Activated T-cell treated with anti-CD3 and anti-CD28 coated beads, Interleukin-2, amount 50 U/mL, for 1 hour (primary cell): ENCODE measurements at places on chromosomes 2 and 18.

DNA sequence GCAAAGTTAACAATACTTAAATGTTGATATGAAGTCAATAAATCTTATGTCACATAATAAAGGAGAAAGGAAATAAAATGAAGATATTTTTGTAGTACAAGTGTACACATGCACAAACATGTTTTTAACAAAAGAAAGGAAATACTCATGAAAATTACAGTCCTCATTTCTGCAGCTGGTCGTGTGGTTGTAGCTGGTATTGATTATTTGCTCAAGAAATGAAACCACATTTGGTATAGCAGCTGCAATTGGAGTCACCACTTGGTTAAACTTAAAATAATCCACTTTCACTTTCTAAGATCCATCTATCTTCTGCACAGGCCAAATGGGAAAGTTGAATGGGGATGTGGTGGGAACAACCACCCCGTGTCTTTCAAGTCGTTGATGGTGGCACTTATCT, 580.5 kb upstream of the NRXN1 start:
- DNase-seq = no peak

- no peak for DNase-seq
Observed at GRCh38 chr2:16326711-16327300, 338.8 kb downstream of the CYRIA start.

GRCh38 chr2:32691678-32692077, 63.8 kb downstream of the TTC27 start:
- DNase-seq = no peak

DNA sequence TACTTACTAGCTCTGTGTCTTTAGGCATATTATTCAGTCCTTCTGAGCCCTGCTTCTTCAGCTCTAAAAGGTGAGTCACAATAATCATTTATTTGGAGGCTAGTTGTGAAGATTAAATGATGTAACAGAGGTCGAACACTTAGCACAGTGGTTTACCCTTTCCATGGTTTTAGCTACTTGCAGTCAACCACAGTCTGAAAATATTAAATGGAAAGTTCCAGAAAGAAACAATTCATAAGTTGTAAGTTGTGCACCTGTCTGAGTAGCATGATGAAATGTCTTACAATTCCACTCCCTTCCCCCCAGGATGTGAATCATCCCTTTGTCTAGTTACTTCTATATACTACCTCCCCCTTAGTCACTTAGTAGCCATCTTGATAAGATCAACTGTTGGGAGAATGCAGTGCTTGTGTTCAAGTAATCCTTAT, 217.6 kb upstream of the THUMPD2 start:
- DNase-seq = no peak

- DNase-seq = no peak
Observed at GRCh38 chr2:46821600-46821999, 94.0 kb downstream of the MCFD2 start.

GRCh38 chr18:24095976-24096375, 42.9 kb upstream of the CABYR start:
- DNase-seq = no peak

- no peak for DNase-seq
Observed at GRCh38 chr18:47397671-47398319, 146.3 kb upstream of the SKOR2 start.

DNA sequence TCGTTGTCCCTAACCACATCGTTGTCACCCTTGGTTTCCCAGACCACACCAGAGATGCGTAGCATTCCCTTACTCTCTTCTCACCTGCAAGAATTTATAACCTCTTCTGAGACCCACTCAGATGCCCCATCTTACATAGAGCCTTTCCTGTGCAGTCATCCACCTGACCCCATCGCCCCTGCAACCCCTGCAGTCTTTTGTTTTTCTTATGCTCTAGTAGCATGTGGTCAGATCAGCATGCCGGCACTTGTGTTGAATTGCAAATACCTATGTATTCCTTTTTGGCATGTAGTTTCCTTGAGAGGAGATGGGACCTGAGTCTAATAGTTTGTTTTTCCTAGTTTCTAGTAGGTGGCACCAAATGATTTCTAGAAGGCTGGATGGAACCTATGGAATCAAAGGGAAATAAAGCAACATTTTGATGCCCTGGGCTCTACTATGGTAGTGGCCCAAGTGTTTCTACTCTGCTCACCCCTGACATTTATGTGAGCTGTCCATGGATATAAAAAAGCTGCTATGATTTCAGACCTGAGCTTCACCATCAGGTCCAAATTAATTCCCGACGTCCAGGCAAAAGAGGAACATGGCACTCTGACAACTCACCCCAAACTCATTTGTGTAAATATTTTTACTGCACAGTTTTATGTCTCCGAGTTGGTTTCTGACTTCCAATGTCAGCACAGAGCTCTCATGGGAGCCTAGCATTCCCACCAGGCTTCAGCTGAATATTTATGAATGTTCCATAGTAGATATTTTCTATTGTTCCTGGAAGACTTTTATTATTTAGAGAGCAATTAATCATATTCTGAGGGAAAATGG, 143.6 kb downstream of the RNF144A start:
- DNase-seq = no peak

DNA sequence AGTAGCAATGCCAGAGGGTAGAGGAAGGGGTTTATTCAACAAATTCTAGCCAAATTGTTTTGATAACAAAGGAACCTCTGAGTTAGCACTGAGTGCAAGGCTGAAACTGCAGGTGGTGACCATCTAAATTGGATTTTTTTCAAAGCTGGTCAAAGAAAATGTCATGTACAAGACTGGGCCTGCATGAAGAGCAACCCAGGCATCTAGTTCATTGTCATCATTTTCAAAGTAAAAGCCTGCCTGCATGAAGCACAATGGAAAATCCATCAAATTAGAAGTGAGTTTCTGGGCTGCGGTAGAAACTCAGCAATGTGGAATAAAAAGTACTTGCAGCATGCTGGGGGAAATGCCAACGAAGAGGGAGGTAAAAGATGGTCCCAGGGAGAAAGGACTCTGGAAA, 80.8 kb upstream of the PPP1CB start:
- DNase-seq = no peak

DNA sequence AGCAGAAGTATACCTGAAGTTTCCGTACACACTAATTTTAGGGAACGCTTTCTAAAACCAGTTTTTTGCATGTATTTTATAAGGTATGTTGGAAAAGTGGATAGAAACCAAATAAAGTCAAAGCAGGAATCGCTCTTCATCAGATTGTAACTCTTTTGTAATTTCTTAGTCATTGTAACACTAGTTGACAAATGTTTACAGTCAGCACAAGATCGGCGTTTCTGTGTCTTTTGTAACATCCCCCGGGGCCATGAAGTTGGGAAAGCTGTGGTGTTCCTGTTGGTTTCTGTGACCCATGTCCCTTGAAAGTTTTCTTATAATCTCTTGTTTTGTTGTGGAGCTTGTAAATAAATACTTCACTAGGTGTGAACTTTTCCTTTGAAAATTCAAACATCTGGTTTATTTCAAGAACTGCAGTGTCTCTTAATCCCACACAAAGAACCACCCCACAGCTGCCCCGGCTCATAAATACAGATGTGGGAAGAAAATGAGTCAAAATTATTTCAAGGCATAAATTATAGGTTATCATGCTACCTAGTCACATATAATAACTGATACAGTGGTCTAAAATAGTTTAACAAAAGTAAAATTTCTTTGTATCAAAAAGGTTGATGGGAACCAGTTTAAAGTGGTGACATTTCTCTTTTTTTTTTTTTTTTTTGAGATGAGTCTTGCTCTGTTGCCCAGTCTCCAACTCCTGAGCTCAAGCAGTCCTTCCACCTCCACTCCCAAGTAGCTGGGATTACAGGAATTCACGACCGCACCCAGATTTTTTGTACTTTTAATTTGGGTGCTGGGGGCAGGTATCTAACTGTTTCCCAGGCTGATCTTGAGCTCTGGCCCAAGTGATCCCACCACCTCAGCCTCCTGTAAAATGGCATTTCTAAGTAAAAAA, 751 bp upstream of the NMI start:
- peak; percentile 21 for DNase-seq

DNA sequence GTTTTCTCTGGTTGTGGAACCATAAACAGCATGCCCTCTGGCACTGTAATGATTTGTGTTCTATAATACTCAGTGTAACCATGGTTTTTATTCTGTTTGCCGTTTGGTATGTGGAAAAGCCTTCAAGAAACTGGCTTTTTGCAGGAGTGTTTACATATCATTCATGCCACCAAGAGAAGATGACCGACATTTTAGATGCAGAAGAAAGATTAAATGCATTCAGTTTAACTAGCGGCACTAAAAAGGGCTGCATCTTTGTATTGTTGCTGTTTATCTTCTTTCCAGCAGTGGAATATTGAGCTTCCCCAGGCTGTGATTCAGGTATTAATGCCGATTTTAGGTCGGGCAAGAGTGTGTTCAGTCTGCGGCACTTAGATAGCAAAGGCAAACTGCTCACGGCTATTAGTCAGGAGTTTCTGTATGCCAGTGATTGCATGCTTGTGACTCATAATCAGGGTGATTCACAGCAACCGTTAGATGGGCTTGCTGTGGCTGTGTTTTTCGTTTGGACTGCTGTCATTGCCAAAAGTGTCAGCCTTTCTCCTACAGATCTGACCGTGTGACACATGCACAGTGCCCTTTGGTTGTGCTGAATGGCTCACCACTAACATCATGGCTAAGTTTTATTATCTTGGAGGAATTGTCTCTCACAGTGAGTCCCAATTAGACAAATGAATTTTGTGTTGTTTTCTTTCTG, 479.7 kb downstream of the PARD3B start:
- DNase-seq = no peak

DNA sequence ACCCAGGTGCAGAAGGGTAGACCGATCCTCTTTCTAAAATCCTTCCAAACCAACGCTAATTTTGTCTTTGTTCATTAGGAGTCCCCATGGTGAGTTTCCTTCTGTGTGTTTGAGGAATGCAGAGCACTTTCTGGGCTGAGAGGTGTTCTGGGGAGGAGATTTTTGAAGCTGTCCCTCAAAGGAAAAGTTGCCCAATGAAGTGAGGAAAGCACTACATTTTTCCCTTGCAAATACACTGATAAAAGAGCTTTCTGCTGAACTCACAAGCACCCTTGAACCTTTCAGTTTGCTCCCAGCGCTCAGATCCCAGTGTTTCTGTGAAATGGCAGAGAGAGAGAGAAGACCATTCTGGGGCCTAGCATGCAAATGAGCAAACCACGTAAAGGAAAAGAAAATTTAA, 299.6 kb upstream of the FANCL start:
- no peak for DNase-seq

- no peak for DNase-seq
Observed at GRCh38 chr18:78896111-78896905, 83.3 kb upstream of the SALL3 start.

- no peak for DNase-seq
Observed at GRCh38 chr2:26721115-26722032, 28.9 kb downstream of the KCNK3 start.

DNA sequence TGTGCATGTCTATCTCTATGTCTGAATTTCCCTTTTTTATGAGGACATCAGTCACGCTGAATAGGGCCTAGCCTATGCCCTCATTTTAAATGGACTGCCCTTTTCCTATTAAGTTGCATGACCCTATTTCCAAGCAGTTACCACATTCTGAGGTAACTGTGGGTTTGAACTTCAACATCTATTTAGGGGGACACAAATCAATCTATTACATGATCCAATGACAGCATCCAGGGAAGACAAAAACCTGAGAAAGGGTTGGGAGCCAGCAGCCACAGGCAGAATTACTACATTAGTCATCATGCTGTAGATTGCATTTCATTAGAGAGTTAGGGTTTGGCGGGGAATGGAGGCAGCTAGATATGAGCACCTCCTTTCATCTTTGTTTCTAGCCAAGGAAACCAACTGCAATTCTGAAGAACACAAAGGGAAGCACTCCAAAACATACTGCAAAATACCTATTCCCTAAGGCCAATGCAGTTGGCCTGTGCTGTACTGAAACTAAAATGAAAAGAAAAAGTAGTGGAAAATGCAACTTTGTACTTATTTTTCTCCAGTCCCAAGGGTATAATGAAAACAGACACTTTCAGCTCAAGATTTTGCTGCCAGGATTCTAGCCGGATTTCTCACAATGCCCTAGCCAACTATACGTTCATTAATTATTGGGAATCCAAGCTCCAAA, 40.4 kb upstream of the C1D start:
- no peak for DNase-seq
